ENCODE measurements at places on chromosomes 2 and 18. TPM values are rescaled to one million over a fixed set of nuclear protein-coding genes. Genes with fewer than 3 reads are reported as not detected.
A peak's percentile ranks its signal among the peaks of the same experiment; 100 is the strongest.

DNA sequence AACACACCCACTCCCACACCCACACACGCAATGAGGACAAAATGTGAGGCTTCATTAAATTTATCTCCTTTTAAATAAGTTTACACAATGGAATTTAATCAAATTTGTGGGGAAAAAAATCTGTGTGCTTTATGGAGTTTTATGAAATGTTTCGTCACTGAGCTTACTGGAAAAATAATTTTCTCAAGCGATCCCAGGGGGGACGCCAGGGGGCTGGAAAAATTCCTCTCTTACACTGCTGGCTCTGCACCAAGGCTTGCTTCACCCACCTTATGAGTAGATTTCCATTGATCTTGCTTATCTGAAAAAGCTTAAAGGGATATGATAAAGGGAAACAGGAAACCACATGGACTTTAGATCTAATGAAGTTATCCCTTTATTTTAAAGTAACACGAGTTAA lies 95.5 kb downstream of the CABYR start:
- peak; percentile 21 for DNase-seq

DNA sequence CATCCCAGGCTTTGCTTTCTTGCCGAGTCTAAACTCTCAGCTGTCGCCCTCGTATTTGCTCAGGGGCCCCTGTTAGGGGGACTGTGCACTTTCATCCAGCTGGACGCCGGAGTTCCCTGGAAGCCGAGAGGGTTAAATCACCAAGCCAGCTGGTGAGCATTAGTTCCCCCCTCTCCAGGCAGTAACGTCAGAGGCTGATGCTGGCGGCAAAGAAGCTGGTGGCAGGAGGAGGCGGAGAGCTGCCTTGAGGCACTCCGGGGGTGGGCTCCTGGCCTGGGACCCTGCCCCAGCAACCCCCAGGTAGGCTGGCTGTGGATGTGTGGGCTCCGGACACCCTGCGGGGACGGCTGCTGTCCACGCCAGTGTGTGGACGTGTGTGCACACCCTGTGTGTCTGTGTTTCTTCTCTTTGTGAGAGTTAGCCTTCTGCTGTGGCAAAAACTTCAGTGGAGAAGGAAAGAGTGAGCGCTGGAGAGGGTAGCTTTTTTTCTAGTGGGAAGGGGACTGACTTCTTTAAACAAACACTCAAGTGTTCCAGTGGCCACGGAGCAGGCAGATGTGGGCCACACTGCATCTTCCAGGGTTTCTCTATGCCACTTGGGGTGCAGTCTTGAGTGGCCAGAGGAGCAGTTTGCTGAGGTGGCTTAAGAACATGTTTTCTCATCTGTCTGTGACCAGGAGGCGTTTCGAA lies 84.7 kb downstream of the GLI2 start:
- DNase-seq, result no peak

DNA sequence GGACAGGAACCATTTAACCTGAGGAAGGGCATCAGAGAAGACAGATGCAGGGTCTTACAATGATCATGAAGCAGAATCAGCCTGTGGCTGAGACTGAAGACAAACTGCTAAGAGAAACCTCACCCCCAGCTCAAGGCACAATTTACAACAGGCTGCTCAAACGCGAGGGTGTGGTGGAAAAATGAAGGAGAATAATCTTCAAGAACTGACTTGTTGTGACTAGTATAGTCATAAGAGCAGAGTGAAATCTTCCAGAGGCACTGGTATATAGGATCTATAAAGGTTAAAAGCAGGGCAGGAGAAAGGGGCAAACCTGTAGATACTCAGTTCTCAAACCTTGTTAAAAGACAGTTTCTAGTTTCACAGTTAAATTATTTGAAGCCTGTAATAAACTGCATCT lies 1155.8 kb upstream of the TMEFF2 start:
- no peak for DNase-seq

DNA sequence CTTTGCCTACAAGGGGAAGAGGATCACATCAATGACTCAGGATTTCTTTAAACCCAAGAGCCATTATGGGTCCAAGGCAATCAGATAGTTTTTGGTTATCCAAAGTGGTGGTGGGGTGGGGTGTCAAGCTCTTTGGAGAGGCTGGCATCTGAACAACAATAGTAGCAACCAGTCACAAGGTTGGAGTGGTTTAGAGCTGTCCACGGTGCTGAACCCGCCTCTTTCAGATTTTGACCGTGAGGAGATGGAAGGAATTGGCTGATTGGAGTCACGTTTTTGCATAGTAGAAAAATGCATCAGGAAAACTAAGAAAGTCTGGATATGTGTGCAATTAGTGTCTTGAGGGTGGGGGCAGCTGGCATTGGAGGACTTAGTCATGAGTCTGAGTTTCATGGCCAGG lies 159.9 kb downstream of the LOXHD1 start:
- no peak for DNase-seq

DNA sequence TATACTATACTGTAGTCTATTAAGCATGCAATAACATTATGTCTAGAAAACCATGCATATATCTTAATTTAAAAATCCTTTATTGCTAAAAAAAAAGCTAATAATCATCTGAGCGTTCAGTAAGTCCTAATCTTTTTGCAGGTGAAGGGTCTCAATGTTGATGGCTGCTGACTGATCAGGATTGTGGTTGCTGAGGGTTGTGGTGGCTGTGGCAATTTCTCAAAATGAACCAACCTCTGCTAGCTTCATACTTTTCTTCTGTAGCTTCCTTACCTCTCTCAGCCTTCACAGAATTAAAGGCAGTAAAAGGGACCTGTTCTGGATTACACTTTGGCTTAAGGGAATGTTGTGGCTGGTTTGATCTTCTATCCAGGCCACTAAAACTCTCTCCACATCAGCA lies 235.8 kb downstream of the NBAS start:
- no peak for DNase-seq

GRCh38 chr18:61245276-61245675 lies 88.0 kb upstream of the CDH20 start:
- no peak for DNase-seq

DNA sequence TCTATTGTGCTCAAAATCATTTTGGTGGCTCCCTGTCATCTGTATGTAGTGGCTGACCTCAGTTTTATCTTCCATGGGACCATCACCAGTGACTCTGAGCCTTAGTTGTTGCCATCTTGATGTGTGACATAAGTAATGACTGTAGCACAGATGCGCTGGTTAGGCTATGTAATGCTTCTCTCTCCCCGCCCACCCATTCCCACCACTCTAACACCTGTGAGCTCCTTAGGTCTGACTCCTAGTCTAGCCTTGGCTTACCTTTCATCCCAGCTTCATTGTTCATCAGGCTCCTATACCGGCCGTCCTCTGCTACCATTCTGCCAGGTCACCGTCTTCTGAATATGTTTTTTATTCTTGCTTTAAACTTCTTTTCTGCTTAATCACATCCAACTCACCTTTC lies 17.2 kb downstream of the MYO1B start:
- DNase-seq, result no peak

DNA sequence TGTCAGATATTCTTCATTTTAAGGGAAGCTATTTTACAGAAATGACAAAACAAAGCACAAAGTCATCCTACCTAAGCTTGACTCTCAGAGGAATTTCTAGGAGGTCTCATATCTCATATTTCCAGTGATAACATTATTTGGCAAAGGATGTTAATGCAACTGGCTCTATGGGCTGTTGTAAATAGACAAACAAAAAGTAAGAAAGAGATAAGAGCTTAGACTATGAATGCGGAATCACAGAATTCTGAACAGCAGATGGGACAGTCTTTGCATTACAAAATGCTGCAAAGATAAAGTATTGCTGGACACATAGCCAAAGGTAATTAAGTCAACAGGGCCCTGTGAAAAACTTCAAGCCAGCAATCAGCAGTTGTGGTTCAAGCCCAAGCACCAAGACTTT lies 23.9 kb downstream of the PIAS2 start:
- DNase-seq, result no peak

DNA sequence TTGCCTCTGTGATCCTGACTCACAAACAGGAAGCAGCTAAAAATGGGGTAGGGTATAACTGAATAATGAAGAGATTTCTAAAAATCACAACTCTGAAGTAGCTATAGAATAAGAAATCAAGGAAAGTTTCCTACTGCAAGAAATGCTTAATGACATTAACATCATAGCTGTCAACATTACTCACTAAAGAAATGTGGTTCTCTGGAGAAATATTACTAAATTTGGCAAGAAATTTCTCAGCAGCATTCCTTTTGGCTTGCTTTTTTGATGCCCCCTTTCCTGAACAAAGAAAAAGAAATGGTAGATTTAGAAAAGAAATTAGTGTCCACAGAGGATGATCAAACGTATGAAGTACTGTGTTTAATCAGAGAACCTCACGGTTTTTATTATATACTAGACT lies 9.5 kb downstream of the PRKRA start:
- DNase-seq, result no peak

DNA sequence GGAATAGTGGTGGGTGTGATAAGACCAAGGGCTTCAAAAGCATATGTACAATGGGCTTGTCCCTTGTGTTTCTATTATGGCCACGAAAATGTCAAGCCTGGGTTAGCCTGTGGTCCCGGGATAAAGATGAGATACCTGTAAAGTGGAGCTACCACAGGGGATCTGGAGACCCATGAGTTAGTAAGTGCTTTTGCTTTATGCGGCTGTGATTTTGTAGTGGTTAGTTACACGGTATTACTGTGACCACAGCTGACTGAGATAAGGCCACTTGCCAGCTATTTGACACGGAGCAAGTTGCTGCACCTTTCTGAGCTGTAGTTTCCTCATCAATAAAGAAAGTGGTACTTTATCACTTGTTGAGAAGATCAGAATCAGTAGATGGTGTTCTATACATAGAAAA lies 99.3 kb downstream of the PRELID3A start:
- no peak for DNase-seq

GRCh38 chr18:56475250-56475649 lies 163.1 kb downstream of the TXNL1 start:
- no peak for DNase-seq

- DNase-seq, result no peak
Measured at GRCh38 chr2:99297994-99298393, 3.0 kb downstream of the LYG1 start.

DNA sequence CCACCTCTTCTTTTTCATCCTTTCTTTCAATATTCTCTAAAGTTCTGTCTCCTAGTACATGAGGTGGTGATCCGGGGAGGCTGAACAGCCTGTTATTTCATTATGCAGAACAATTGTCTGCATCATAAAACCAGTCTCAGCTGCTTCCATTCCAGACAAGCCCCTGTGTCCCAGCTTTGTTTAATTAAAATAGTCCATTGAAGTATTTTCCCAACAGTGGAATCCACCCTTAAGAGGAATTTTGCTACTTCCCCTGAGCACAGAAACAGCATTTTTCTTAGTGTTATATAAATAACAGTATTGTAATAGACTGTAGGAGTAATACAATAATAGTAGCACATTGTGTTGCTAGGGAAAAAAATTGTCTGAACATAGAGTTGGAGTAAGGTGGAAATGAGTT lies 395.4 kb upstream of the TCF4 start:
- peak; percentile 33 for DNase-seq

GRCh38 chr18:37554399-37554787 lies 11.2 kb downstream of the CELF4 start:
- DNase-seq, result no peak

DNA sequence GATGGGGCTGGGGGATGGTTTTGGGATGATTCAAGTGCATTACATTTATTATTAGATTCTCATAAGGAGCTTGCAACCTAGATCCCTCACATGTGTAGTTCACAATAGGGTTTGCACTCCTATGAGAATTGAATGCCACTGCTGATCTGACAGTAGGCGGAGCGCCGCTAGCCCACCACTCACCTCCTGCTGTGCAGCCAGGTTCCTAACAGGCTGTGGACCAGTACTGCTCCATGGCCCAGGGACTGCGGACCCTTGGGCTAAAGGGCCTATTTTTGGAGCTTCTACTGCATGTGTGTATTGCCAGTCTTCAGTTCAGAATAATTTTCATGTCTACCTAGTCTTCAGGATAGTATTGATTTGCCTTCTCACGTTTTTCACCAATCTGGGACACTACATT lies 165.3 kb upstream of the TWIST2 start:
- no peak for DNase-seq

DNA sequence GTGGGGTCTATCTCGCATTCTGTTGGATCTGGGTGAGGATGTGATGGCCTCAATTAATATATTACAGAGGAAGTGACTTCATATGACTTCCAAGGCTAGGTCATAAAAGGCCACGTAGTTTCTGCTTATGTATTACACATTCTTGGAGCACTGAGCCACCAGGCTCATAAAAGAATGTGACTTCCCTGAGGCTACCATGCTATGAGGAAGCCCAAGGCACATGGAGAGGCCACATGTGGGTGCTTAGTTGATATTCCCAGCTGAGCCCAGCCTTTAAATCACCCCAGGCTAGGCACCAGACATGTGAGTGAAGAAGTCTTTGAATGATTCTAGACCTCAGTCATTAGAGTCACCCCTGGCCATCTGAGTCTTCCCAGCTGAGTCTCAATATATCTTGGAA lies 13.3 kb upstream of the REEP1 start:
- DNase-seq, result no peak

GRCh38 chr2:228653884-228654283 lies 472.4 kb upstream of the SPHKAP start:
- no peak for DNase-seq

DNA sequence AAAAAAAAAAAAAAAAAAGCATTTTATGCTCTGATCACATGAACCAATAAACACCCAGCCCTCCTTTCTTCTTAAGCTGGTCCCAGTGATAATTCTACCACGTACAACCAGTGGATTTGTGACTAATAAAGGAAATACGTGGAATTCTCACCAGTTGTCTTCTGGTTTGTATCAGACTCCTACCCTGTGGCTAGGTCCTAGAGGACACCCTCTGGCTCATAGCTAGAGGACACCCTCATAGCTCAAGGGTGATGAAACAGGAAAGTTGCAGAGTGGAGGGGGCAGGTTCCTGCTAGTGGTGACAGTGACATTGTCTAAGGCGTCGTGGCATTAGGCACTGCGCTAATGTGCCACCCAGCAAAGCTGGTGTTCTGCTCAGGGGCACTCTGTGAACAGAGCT lies 167.8 kb downstream of the BCL11A start:
- no peak for DNase-seq

- no peak for DNase-seq
Measured at GRCh38 chr2:48734576-48735303, 20.8 kb downstream of the LHCGR start.

CD302 gene
- 10.4 TPM for polyA plus RNA-seq

CCDC141 gene
- polyA plus RNA-seq, result not detected

MYO5B gene
- 0.40 TPM for polyA plus RNA-seq

NPPC gene
- not detected for polyA plus RNA-seq

ABCB11 gene
- polyA plus RNA-seq, result 0.16 TPM

VWA3B gene
- not detected for polyA plus RNA-seq

CPS1 gene
- polyA plus RNA-seq, result 0.24 TPM
